ENCODE measurements at places on chromosomes 1 and 21. TPM values are rescaled to one million over a fixed set of nuclear protein-coding genes. Genes with fewer than 3 reads are reported as not detected.

The CNR2 gene
- polyA plus RNA-seq = 52.1 TPM

The ERG gene
- polyA plus RNA-seq = not detected

The DOP1B gene
- 31.9 TPM for polyA plus RNA-seq

The TIE1 gene
- not detected for polyA plus RNA-seq

The PEAR1 gene
- polyA plus RNA-seq = not detected

The F5 gene
- 0.51 TPM for polyA plus RNA-seq

The LRRC71 gene
- polyA plus RNA-seq = not detected

The CXADR gene
- not detected for polyA plus RNA-seq

The OR14K1 gene
- polyA plus RNA-seq = not detected

The ZMYND12 gene
- 0.39 TPM for polyA plus RNA-seq

The CFAP126 gene
- polyA plus RNA-seq = not detected

The FCRL1 gene
- polyA plus RNA-seq = 141 TPM

The YBX1 gene
- 116 TPM for polyA plus RNA-seq

The TMEM125 gene
- not detected for polyA plus RNA-seq

The LCE1C gene
- not detected for polyA plus RNA-seq

The PRKAA2 gene
- polyA plus RNA-seq = not detected

The PTGS2 gene
- polyA plus RNA-seq = 0.08 TPM

The RAB25 gene
- 2.9 TPM for polyA plus RNA-seq

The PTBP2 gene
- 6.6 TPM for polyA plus RNA-seq

The SLC5A3 gene
- 0.93 TPM for polyA plus RNA-seq

The ZBTB8A gene
- 0.14 TPM for polyA plus RNA-seq

The FAM163A gene
- polyA plus RNA-seq = not detected

The RIPK4 gene
- polyA plus RNA-seq = not detected

The C4BPA gene
- polyA plus RNA-seq = not detected

The OR2T29 gene
- not detected for polyA plus RNA-seq

The MROH9 gene
- not detected for polyA plus RNA-seq

The TRAF3IP3 gene
- polyA plus RNA-seq = 240 TPM

The MAB21L3 gene
- polyA plus RNA-seq = not detected

The CCDC30 gene
- polyA plus RNA-seq = 1.5 TPM

The STIL gene
- polyA plus RNA-seq = 1.3 TPM

The C1orf216 gene
- 8.0 TPM for polyA plus RNA-seq

The OLFM3 gene
- polyA plus RNA-seq = not detected

The LDLRAD1 gene
- not detected for polyA plus RNA-seq

The ICOSLG gene
- polyA plus RNA-seq = 8.5 TPM

The VWA5B1 gene
- not detected for polyA plus RNA-seq

The CDCA8 gene
- 1.4 TPM for polyA plus RNA-seq

The OR2T2 gene
- polyA plus RNA-seq = not detected

The ORC1 gene
- 0.15 TPM for polyA plus RNA-seq

The RGS16 gene
- polyA plus RNA-seq = 1.9 TPM

The BSND gene
- polyA plus RNA-seq = not detected

The PGLYRP3 gene
- not detected for polyA plus RNA-seq

The NR5A2 gene
- 0.09 TPM for polyA plus RNA-seq

The FCGR2B gene
- polyA plus RNA-seq = 235 TPM

The CFHR1 gene
- not detected for polyA plus RNA-seq

The RIPPLY3 gene
- not detected for polyA plus RNA-seq

The IQGAP3 gene
- polyA plus RNA-seq = not detected

The CELA3A gene
- not detected for polyA plus RNA-seq

The EXO1 gene
- 0.29 TPM for polyA plus RNA-seq

The CASQ2 gene
- not detected for polyA plus RNA-seq

The NBPF10 gene
- 0.64 TPM for polyA plus RNA-seq

The PARK7 gene
- 304 TPM for polyA plus RNA-seq

The SPRR2G gene
- not detected for polyA plus RNA-seq

Data from IgD-negative memory B cell (primary cell).